ENCODE measurements at places on chromosomes 3 and 15.

GRCh38 chr3:185270262-185270955 is 16.6 kb upstream of the EHHADH start:
- DNase-seq, result peak; percentile 40

- DNase-seq, result no peak
These were observed 64.5 kb downstream of the POLQ start for GRCh38 chr3:121481106-121481880.

- no peak for DNase-seq
These were observed 62.0 kb downstream of the SFMBT1 start for GRCh38 chr3:52983828-52984227.

DNA sequence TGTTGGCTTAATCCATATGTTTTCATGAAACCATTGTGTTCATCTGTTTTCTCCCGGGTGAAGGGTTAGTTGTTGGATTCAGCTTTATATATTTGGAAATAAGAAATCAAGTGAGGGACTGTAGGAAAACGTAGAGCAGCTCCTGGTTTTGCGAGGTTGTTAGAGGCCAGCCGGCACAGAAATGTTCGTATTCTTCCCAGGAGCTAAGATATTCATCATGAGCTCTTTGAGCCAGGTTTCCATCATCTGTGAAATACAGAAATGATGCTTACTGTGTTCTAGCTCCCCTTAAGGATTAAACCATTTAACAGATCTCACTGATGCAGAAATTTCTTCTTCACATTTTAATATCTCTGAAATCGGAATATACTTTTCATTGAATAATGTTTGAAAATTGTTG is 235.5 kb downstream of the PTPRG start:
- DNase-seq, result no peak

DNA sequence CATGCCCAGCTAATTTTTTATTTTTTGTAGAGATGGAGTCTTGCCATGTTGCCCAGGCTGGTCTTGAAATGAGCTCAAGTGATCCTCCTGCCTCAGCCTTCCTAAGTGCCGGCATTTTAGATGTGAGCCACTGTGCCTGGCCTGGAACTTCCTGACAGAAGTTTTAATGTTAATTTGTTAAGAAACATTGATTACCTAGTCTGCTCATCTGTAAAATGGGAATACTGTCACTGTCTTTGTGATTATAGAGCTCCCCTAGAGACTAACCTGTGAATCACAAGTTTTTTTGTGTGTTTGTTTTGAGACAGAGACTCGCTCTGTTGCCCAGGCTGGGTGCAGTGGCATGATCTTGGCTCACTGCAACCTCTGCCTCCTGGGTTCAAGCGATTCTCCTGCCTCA is 4.3 kb upstream of the EIF3J start:
- DNase-seq, result peak; percentile 8

Data from A549 (cell line).